ENCODE measurements at places on chromosomes 12 and 14.
A peak's percentile ranks its signal among the peaks of the same experiment; 100 is the strongest.

GRCh38 chr14:79375356-79375755 lies 835.9 kb downstream of the DIO2 start:
- DNase-seq: no peak

DNA sequence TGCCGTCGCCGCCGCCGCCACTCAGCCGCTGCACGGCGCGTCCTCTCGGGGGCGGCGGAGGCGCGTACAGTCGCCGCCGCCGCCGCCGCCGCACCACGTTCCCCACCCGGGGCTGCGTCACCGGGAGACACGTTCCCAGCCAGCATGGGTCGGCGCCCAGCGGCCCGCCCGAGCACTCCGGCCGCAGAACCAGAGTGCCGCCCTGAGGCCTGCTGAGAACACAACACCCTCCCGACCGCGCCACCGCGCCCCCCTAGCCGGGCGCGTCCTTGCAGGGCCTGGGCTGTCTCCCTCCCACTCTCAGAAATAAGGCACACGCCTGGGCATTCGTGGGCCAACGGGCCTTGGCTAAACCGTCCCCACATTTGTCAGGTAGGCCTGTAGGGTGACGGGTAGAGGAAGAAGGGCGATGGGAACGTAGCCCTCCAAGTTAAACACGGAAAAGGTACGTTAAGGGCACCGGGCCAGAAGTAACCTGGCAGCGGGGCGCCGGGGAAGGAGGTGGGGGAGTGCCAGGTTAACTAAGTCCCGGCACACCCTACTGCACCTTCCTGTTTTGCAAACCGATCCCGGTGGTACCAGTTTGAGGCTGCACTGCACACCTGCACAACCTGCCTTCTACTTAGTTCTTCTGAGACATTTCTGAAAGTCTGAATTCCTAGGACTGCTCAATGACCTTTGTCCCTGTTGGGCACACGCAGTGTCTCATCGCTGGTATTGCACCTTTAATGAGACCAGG lies at the start of gene MAP4K5:
Gene MAP4K5 (minus strand): TSS at position 68 of the 739 bp plus-strand sequence. CDS start 520 bp downstream, outside the sequence.
- DNase-seq: peak; percentile 62

DNA sequence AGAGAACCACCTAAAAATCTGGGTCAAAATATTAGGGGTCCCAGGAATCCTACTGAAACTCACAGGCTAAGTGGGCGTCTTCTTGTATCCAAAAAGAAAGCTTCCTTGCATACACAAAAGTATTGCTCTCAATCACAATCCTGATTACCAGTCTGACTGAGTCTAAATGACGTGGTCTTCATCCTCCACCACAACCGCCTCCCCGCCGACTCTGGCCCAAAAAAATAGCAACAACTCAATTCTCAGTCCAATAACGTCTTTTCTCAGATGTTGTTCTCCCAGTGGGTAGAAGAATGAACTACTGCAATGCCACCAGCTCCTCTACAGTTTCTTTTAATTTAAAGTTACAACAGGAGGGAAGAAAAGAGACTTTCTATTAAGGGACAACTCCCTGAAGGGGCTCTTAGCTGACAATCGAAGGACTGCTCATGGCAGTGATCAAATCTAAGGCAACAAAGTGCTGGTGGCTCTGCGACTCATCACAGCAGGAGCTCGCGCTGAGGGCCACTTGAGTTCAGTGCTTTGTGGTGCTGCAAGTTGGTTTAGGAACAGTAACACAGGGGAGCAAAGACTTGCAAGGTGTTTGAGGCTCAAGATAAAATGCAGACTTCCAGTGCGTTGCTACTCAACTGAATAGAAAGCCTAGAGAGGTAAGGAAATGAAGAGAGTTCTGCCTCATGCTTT lies 394.1 kb downstream of the BCAT1 start:
- no peak for DNase-seq

DNA sequence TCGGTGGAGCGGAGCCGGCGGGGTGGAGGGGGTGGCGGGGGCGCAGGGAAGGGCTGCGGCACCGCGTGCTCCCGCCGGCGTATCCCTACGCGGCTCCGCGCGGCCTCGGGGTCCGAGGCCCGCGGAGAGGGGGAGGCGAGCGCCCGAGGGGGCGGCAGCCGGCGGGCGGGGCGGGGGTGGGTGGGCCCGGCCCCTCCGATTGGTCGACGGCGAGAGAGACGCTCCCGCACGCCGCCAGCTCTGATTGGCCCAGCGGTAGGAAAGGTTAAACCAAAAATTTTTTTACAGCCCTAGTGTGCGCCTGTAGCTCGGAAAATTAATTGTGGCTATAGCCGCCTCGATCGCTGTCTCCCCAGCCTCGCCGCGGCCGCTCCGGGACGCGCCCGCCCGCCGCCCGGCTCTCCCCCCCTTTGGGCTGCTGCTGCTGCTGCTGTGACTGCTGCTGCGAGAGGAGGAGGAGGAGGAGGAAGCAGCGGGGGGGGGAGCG lies at the start of gene FOXG1:
Gene FOXG1 (plus strand): TSS at position 319 of the 487 bp plus-strand sequence. CDS start 493 bp downstream, outside the sequence.
- no peak for DNase-seq

GRCh38 chr12:66740732-66741131 lies 61.9 kb upstream of the GRIP1 start:
- no peak for DNase-seq

GRCh38 chr12:99810718-99811593 lies 163.4 kb downstream of the GARIN6 start:
- no peak for DNase-seq

GRCh38 chr12:48454667-48455066 lies 17.7 kb upstream of the ANP32D start:
- DNase-seq: peak; percentile 5

DNA sequence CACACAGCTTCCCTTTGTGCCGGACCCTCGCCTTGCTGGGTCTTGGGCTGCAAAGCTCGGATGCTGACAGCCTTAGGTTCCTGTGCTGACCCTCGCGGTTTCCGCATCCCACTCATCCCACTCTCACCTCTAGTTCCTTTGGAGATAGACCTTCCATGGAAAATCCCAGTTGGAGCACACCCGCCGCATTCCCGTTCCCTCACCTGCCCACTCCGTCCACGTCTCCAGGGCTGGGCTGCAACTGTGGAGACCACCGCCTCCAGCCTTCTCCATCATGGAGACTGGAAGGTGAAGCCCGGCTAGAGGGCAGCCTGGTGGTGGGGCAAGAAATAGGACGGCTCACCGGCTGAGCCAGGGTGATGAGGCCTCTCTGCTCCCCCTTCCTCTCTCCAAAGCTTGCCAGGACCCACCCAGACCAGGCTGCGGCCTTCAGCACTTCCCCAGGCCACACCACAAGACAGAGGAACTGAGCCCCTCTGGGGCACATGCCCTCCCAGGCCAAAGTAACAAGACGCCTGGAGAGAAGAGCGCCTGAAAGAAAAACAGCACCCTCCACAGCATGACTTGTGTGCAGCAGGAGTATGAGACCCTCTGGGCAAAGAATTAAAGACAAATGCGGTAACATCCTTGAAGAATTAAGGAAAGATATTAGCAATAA lies 15.0 kb downstream of the TMEM121 start:
- no peak for DNase-seq

DNA sequence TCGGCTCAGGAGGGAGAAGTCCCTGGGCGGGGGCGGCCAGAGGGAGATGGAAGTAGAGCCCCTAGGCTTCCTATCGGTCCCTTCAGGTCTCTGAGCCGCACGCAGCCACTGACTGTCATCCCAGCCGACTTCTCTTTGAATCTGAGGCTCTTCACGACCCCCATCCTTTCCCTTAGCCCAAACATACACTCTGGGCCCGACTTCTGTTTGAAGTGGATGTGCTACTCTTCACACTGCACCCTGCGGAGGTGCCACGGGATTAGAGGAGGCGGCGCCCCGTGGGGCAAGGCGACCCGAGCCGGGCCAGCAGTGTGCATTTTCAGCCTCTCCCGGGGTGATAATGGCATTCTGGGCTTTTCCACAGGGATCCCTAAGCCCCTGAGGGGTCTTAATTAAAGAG lies 6.0 kb upstream of the DACT1 start:
- DNase-seq: no peak

- no peak for DNase-seq
Measured at GRCh38 chr14:37247791-37248461, 50.2 kb downstream of the MIPOL1 start.

- no peak for DNase-seq
Measured at GRCh38 chr12:63387771-63388170, 236.8 kb upstream of the AVPR1A start.

- peak; percentile 93 for DNase-seq
Measured at GRCh38 chr14:51539571-51540037, 112.1 kb upstream of the FRMD6 start.

DNA sequence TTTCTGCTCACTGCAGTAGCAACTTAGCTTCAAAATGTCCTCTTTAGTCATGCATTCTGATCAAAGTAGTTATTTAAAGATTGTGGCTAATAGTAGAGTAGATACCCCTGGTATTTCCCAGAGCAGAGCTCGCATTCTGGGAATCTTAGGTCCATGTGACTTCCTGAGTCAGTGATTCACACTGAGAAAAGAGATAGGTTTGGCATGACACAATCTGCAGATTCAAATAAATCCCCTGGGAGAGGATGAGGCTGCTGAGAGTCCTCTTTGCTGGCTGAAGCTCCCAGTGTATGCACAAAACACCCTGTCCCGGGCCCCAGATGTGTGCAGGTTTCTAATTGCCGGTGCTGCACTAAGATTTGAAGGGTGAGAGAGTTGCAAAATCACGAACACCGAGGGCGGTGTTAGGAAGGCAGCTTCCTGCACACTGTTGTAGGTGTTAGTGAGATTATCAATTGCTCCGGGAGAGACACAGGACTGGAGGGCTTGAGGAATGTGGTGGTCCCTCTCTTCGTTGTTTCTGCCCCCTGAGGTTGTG lies 233.2 kb downstream of the NRXN3 start:
- no peak for DNase-seq

GRCh38 chr12:109807954-109808643 lies 25.1 kb downstream of the TRPV4 start:
- no peak for DNase-seq

DNA sequence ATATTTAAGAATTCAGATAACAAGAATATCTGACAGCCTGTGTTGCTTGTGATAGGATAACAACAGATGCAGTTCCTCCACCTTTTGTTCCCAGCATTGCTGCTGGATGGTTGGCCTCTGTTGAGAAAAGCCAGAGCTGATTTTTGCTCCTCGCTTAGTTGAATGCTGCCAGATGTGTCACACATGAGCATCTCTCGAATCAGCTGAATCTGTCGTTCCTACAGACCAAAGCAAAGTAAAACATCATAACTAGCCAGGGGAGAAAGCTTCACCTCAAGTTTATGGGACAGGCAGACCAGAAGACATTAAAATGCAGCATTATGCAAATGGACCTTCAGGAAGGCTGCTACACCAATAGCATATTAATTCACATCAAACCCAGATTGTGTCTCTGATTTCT lies 20.1 kb downstream of the RACGAP1 start:
- DNase-seq: no peak

DNA sequence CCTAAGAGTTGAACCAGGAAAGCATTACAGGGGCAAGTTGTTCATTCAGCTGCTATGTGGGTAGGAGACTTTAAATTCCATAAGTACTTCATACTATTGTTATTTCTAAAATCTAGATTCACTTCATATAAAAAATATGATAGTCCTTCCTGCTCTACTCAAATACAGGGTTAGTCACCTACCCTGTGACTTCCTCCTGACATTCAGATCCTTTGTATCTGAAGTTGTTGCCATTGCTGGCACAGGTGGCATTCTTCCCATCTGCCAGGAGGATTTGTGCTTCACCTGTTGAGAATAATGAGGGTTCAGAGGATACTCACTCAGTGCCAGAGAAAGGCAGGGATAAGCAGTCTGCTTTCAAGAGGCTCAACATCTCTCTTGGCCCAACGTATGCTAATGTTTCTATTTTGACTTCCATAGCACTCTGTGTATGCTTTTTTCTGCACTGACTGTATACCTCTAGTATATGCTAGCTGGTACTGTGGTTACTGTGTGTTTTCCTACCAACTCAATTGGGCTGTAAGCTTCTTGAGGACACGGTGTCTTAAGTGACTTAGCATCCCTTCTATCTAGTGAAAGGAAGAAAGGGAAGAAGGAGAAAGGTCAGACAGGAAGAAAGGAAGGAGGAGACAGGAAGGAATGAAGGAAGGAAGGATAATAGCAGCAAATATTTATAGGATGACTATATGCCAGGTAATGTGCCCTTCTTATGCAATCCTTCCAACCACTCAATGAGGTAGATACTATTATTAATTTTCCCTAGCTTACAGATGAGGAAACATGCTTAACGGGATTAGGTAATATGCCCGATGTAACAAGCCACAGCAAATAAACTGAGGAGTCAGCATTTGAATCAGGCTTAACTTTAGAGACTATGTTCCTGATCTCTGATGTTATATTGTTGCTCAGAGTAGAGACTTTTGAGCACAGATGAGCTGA lies 38.5 kb upstream of the FGF6 start:
- DNase-seq: no peak

- DNase-seq: no peak
Measured at GRCh38 chr14:99758121-99758821, 34.9 kb upstream of the EML1 start.

GRCh38 chr14:38507299-38507698 lies 251.4 kb upstream of the CLEC14A start:
- DNase-seq: no peak

DNA sequence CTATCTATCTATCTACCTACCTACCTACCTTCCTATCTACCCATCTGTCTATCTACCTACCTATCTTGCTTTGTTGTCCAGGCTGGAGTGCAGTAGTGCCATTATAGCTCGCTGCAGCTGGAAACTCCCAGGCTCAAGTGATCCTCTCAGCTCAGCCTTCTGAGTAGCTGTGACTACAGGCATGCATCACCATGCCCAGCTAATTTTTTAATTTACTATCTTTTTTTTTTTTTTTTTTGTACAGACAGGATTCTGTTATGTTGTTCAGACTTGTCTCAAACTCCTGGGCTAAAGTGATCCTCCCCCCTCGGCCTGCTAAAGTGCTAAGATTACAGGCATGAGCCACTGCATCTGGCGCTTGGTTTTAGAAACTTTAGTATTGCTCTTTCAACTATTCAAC lies 762.4 kb downstream of the SLC6A15 start:
- no peak for DNase-seq

- no peak for DNase-seq
Measured at GRCh38 chr12:31558521-31558920, 32.4 kb downstream of the DENND5B start.

DNA sequence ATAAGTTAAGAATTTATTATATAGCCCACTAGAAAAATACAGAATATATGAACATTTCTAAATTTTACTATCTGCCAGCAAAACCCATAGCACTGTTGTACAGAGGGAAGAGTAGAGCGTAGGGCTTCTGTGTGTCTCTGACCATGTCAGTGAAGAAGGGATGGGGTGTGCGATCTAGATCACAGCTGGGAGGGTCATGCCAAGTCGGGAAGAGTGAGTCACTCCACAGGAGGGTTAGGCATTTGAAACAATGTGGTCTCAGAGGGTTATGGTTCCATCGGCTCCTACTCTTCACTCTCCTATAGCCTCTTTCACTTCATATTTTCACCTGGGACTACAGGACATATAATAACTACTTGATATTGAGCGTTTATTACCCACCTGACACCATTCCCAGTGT lies 185.1 kb upstream of the DDHD1 start:
- peak; percentile 51 for DNase-seq

- no peak for DNase-seq
Measured at GRCh38 chr14:29461506-29461905, 466.1 kb downstream of the PRKD1 start.

- no peak for DNase-seq
Measured at GRCh38 chr12:122227341-122227740, 1.5 kb upstream of the DIABLO start.

GRCh38 chr14:56801920-56802319 lies 8.4 kb downstream of the OTX2 start:
- DNase-seq: no peak

- no peak for DNase-seq
Measured at GRCh38 chr14:90296641-90297040, 35.1 kb downstream of the NRDE2 start.

Data from HS-27A (cell line).